ENCODE measurements at places on chromosomes 6 and 20. TPM values are rescaled to one million over a fixed set of nuclear protein-coding genes. Genes with fewer than 3 reads are reported as not detected.
A peak's percentile ranks its signal among the peaks of the same experiment; 100 is the strongest.

Gene PROKR2
- not detected for total RNA-seq

Gene MICB
- total RNA-seq: 24.2 TPM

Gene FAM209A
- total RNA-seq: 3.3 TPM

Gene SLC17A3
- total RNA-seq: not detected

Gene SLC22A7
- not detected for total RNA-seq

Gene MCCD1
- total RNA-seq: not detected

Gene GHRH
- not detected for total RNA-seq

Gene RIPOR3
- total RNA-seq: 0.27 TPM

Gene CGA
- total RNA-seq: not detected

DNA sequence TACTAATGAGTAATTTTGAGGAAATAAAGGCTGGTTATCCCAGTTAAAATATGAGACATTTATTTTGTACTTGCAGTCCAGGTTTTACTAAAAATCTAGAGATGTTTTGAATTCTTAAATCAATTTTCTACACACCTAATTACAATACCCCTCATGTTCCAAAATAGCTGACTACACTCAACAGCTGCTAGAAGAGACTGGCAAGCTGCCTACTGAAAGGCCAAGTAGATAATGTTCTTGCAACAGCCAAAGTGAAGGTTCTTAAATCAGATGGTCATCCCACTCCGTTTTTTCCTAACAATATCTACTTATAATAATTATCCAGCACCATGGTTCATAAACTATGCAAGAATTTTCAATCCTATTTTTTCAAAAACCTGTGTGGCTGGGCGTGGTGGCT is 69.0 kb downstream of the DTNBP1 start:
- peaks cover 7% of the 10 kb centered on the region for H3K36me3 ChIP-seq
- no peak overlapping the region for H3K27ac ChIP-seq
- H3K4me3 ChIP-seq: no peak overlapping the region
- no peaks in the 10 kb centered on the region for H3K4me1 ChIP-seq
- DNase-seq: no peak
- no peaks in the 10 kb centered on the region for H3K27me3 ChIP-seq

DNA sequence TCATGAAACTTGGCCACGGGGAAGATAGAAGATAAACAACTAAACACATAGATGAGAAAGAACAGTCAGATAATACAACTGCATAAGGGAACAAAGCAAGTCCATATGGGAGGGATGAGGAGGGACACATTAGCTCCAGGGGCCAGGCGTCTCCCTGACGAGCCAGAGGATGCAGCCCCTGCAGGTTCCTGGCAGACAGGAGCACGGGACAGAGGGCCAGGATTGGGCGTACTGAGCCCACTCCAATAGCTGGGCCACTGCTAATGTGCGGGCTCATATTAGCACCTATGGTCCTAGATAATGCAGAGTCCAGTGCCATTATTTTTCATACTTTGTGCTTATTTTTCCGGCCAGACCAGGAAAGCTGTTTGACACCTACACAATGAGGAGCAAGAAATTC is 182.9 kb downstream of the ANKRD60 start:
- DNase-seq: no peak
- no peaks in the 10 kb centered on the region for H3K36me3 ChIP-seq
- H3K4me1 ChIP-seq: no peaks in the 10 kb centered on the region
- H3K27ac ChIP-seq: no peak overlapping the region

DNA sequence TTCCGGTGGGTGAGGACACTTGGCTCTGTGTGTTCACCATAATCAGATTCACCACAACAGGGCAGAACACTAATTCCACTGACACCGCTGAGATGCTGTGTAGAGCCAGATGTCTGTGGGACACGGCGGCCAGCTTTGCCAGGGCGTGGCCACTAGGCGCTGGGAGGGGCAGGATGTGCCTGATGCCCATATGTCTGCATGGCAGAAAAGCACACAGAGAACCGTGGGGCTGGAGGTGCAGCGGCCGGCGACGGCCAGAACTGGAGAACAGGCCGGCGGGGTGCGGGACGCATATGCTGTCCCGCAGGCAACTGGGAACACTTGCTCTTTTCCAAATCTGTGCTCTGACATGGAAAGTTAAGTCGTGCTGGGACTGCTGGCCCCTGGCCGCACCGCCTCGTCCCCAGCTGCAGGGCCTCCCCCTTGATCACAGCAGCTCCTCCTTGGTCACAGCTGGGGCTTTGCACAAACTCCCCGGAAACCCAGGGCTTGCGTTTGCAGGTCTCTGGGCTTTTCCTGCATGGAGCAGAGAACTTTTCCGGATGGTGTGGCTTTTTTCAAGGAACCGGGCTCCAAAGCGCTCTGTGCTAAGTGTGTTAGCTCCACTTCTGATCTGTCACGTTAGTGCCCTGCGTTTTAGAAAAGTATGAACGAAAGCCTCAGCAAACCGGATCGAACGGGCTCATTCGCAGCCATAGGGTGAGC is 31.1 kb downstream of the NTSR1 start:
- peak overlapping the region; percentile 53 for H3K4me3 ChIP-seq
- H3K4me1 ChIP-seq: peaks cover 37% of the 10 kb centered on the region
- H3K27ac ChIP-seq: peak overlapping the region; percentile 77
- DNase-seq: peak; percentile 24
- H3K36me3 ChIP-seq: no peaks in the 10 kb centered on the region

- peak; percentile 90 for DNase-seq
- H3K4me1 ChIP-seq: peaks cover 14% of the 10 kb centered on the region
- H3K27ac ChIP-seq: peak overlapping the region; percentile 89
These were observed 41.9 kb upstream of the HFE start for GRCh38 chr6:26045065-26045927.

GRCh38 chr6:170314983-170315382 is 8.4 kb downstream of the FAM120B start:
- H3K4me1 ChIP-seq: peaks cover 5% of the 10 kb centered on the region
- no peak overlapping the region for H3K4me3 ChIP-seq
- no peak for DNase-seq
- H3K27ac ChIP-seq: no peak overlapping the region

GRCh38 chr6:107673076-107673494 is 151.0 kb downstream of the SCML4 start:
- peaks cover 50% of the 10 kb centered on the region for H3K4me1 ChIP-seq
- no peak overlapping the region for H3K27ac ChIP-seq
- H3K36me3 ChIP-seq: no peaks in the 10 kb centered on the region
- H3K27me3 ChIP-seq: no peaks in the 10 kb centered on the region

DNA sequence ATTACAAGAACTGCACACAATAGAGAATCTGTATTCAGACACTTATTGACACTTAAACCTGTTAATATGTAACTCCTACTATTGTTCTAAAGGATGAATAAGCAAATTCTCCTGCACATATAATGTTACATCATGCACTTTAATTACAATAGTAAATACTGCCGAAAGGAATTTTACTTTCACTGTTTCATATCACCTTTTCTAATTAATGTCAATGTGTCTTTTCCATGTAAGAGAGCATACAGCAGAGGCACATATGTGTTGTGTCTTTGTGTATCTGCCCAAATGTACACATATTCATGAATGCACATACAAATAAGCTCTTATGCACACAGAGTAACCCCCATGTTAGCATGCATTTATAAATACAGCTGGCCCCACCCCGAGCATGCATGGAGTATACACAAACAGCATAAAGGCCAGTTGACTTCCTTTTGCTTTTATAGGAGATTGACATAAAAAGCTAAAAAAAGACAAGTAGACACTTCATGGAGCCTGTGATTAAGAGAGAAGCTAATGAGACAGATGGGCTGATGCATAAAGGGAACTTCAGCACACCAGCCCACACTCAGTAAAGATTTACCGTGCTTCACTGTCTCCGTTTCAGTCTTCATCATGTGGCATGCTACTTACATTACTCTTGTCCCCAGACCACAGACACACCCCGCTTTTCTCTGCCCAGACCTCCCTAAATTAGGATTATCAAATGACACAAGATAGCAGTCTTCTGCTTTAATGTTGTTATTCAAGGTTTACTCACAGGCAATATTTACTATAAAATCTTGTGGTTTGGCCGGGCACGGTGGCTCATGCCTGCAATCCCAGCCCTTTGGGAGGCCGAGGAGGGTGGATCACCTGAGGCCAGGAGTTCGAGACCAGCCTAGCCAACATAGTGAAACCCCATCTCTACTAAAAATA is 184.6 kb downstream of the ATXN1 start:
- no peaks in the 10 kb centered on the region for H3K27me3 ChIP-seq
- H3K36me3 ChIP-seq: no peaks in the 10 kb centered on the region
- no peak for DNase-seq
- H3K27ac ChIP-seq: no peak overlapping the region
- no peak overlapping the region for H3K4me3 ChIP-seq
- no peaks in the 10 kb centered on the region for H3K4me1 ChIP-seq

DNA sequence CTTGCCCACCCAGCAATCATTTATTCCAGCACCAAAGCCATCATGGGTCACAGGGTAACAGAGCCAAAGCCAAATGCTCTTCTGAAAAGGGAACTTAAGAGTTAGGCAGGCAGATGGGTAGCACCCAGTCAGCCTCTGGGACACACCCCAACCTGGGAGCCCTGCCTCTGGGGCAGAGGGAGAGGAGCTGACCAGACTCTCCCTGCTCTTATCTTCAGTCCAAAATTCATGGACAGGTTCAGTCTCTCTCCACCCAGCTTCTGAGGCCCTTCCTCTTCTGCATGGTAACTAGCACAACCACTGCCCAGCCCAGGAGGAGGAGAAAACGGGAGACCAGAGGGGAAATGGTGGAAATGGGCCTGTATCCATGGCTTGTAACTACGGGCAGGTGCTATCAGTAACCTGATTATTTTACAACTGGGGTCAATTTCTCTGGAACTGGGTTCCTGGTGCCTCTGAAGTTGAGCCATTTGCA is 105.4 kb downstream of the NOL4L start:
- H3K36me3 ChIP-seq: no peaks in the 10 kb centered on the region
- no peak for DNase-seq
- peaks cover 17% of the 10 kb centered on the region for H3K27me3 ChIP-seq
- H3K27ac ChIP-seq: no peak overlapping the region
